ENCODE measurements at places on chromosomes 1 and 21.

GRCh38 chr1:94098585-94099111 is 22.3 kb downstream of the ABCA4 start:
- DNase-seq = no peak

DNA sequence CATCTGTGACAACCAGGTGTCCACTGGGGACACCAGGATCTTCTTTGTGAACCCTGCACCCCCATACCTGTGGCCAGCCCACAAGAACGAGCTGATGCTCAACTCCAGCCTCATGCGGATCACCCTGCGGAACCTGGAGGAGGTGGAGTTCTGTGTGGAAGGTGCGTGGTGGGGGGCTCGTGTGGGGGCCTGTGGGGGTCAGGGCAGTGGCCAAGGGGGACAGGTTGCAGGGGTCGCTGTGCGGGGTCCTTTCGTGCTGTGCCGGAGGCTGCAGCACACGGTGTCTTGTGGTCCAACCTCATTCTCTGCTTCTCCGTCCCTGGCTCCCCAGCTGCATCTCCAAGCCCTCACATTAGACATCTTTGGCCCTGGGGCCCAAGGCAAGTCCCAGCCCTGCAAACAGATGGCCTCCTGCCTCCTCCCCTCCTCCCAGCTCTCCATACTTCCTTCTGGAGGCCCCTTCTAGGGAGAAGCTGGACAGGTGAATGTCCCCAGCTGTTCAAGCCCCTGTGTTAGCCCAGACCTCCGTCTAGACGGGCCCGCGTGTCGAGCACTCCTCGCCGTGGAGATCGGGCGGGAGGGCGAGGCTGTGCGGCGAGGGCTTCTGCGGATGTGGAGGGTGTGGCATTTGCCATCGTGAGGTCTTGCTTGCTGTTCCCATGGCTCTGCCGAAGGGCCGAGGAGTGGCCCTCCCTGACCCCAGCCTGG is 2.5 kb downstream of the AGRN start:
- no peak for DNase-seq

GRCh38 chr1:5997316-5997715 is 5.1 kb upstream of the NPHP4 start:
- DNase-seq = no peak

DNA sequence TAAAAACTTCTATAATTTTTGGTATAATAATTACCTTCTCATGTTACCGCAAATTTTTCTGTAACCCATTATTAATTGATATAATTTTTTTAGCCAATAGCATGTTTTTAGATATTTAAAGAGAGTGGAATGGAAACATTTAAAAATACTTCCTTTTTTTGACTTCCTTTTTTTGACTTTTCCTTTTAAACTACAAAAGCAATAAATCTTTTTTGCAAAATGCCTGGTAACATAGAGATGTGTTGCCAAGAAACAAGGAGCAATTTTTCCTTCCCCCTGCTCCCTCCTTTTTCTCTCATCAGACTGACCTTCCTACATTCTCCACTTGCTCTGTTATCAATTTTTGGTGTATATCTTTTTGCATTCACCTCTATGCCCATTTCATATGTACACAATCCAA is 666.2 kb downstream of the ADGRL2 start:
- no peak for DNase-seq

- DNase-seq = no peak
Observed at GRCh38 chr1:69523461-69523860, 44.3 kb upstream of the LRRC7 start.

GRCh38 chr1:105872817-105873216 is 1183.7 kb upstream of the PRMT6 start:
- no peak for DNase-seq

DNA sequence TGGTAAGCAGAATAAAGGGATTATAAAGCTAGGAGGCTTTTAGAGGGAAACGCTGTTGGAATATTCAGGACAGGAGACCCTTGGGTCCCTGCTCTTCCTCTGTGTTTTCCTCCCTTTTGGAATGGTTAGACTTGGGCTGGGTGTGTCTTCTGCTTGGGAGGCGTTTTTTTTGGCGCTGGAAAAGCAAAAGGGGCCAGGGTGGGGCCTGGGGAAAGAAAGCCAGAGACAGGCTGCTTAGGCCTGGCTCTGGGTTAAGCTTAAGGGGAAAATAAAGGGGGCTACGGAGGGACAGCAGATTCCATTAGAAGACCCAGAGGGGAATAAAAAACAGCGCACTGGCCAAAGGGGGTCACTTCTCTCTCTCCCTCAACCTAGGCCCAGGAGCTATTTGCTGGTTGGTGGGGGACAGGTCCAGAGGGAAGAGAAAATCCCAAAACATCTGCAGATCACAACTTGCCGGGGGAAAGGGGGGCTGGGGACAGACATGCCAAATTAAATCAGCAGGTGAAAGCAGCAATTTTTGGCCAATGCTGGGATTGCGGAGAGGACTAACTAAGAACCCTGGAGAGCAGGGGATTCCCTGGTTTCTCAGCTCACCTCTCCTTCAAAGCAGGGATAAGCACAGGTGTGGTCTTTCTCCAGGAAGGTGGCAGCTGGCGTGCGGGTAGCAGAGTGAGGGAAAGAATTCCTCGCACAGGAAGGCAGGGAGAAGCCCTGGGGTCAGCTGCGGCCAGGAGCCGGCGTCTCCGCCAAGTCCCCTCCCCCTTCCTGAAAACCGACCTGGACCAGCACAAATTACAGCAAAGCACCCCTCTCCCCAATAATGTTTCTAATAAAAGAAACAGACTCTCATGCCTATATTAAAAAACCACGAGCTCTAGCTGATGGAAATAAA is 82.2 kb upstream of the AK4 start:
- no peak for DNase-seq

- no peak for DNase-seq
Observed at GRCh38 chr1:118371612-118372011, 186.6 kb upstream of the SPAG17 start.

GRCh38 chr1:227793948-227794816 is 21.3 kb upstream of the PRSS38 start:
- no peak for DNase-seq

DNA sequence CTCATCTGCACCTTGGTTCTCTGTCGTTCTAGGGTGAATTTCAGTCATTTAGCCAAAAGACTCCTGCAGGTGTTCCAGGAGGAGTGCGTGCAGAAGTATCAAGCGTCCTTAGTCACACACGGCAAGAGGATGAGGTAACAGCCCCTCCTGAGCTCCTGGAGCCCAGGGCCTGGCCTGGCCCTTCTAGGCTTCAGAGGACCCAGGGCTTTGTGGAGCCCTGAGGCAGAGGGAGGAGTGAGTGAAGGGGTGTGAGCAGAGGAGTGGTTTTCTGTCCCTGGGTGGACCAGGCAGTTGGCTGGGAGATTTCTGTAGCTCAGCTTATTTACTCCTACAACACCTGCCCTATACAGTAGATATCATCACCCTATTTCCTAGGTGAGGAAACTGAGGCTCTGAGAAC is 15.7 kb upstream of the RASSF5 start:
- no peak for DNase-seq

- DNase-seq = no peak
Observed at GRCh38 chr1:27099587-27100334, 55.2 kb downstream of the SLC9A1 start.

DNA sequence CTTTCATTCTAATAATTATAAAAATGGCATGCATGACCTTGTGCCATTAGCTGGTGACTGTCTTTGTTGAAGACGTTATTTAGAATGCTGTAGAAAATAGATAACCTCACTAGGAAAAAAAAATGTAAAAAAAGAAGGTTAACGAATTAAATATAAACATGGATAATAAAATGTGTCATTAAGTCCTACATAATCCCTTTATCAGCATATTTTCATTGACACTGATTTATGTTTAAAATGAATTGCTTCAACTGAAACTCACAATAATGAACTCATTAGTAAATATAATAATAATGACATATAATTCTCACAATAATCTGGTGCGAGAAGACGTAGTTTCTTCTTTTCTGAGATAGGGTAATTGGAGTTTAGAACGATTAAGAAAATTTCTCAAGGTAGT is 4.7 kb downstream of the TMPRSS15 start:
- no peak for DNase-seq

- no peak for DNase-seq
Observed at GRCh38 chr1:200916152-200916551, 21.5 kb downstream of the INAVA start.

DNA sequence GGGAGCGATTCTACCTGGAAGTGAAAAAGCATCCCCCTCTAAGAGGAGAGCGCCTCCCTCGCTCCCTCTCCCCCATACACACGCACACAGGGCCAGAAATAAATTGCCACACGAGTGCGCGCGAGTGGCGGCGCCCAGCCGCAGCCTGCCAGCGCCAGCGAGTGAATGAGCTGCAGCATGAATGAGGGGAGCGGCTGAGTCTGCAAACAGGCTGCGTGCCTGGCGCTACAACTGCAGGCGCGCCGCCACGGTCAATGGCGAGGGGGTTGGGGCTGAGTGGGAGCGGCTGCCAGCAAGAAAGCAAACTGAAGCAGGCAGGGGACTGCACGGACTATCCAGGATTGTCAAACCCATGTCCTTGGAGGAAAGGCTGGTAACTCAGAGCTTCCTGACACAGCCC is 2.2 kb downstream of the CAMK1G start:
- no peak for DNase-seq

GRCh38 chr1:70498666-70499065 is 87.6 kb downstream of the CTH start:
- no peak for DNase-seq

DNA sequence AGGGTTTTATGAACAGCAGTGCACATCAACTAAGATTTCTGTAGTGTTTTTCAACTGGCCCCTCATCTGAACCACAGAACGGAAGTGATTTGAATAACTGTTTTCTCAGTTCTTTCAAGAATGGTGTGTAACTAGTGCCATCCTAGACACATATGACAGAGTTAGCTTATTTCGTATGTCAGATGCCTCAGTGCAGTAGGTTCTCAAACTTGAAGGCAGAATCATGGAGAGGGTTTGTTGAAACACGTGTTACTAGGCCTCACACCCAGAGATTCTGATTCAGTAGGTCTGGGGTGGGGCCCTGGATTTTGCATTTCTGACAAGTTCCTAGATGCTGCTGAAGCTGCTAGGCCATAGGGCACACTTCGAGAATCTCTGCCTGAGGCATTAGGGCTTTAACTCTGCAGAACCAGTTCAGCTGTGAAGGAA is 49.0 kb downstream of the SCCPDH start:
- DNase-seq = no peak

DNA sequence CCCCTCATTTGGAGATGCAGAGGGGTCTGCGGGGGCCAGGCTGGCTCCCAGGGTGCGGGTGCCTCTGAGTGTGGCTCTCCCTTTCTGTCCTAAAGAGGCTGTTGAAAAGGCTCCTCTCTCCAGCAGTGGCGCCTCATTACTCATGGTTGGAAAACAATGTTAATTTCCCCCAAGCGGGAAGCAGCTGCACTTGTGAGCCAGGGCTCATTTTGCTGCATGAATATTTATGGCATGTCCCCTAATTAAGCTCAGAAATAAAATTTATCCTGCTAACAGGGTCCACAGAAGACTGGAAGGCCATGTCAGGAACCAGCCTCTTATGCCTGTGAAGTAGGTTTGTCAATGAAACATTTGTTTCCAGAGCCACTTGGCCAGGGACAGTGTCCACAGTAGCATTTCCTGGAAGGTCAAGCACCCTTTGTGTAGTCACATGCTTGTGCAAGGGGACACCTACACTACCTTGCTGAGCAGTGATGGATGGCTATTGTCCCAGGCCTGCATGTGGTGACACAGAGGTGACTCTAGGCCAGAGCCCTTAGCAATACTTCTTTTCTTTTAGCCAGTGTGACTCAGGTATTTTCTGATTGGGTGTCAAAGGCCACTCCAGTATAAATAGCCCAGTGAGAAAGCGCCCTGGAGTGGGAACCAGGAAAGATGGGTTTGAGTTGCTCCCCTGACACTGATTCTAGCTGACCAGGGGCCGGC is 259.0 kb downstream of the FOXD2 start:
- no peak for DNase-seq

DNA sequence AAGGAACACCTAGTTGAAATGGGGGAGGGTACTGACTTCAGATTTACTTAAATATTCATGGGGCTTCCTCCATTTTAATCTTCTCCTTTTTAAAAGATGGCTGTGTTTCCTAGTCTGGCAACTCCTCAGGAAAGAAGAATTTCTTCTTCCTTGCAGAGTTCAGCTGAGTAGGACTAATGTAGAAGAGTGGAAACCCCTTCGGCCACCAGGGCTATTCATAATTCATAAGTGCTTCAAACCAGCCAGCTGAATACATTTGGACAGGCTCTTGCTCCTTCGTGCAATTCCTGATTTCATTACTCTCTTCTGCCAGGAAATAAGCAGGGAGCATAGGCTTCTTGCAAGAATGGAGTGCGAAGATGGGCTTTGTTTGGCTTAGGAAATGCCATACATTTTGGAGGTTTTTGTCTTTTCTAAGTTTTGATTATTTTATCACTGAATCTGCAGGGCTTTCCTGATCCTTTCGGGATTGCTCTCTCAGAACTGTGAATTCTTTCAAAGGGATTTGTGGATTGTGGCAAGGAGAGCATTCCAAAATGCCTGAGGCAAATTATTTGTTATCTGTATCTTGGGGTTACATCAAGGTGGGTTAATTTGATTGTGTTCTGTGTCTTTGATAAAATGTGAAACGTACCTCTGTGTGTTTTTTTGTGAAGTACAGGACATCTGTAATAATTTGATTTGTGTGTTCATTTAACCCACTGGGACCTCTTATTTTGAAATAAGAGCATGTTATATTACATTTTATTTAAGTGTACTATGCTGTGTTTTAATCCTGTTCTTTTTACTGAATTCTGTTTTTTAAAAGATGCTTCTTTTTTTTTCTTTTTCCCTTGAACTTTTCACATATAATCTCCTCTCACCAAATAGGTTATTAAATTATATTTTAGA is 179.4 kb upstream of the SGIP1 start:
- DNase-seq = no peak

DNA sequence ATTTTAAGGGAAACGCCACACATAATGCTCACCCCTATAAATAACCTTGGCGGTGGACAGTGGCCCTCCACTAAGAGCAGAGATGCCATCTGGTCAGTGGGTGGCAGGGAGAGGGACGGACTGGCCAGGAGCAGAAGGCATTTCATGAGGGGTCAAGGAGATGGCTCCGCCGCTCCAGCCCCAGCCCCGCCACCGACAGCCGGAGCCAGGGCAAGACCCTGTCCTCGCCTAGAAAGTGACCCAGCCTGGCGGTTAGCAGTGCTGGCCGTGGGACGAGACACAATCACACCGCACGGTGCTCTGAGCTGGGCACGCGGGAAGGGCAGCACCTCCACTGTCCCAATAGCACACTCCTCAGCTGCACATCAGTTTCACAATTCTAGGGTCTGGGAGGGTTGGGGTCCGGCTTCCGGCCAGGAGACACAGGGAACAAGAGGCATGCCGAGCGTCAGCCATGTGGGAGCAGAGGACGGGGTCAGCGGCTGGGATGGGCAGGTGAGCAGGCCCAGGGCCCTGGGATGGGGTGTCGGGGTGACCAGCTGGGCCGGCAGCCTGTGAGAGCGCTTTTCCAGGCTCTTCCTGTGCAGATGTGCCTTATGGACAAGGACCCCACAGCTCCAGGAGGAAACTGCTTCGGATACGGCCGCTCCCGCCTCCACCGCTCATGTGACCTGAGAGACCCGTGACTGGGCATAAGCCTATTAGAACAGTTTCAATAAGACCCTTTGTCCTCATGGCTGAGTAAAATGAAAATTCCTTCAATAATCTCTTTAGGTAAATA is 5.7 kb downstream of the SLC19A1 start:
- no peak for DNase-seq

Measured in stimulated activated CD8-positive, alpha-beta memory T cell treated with anti-CD3 and anti-CD28 coated beads, Interleukin-12 subunit alpha, Interleukin-12 subunit beta, amount 100 ng/mL, for 4 hours (primary cell).